Stimulated activated CD4-positive, alpha-beta T cell treated with anti-CD3 and anti-CD28 coated beads, TNF-alpha, amount 100 ng/mL, for 4 hours (primary cell): ENCODE measurements at places on chromosomes 1 and 21.

GRCh38 chr1:117046781-117047180, 13.3 kb upstream of the TTF2 start:
- no peak for DNase-seq

GRCh38 chr1:31398246-31398645, 14.8 kb upstream of the SERINC2 start:
- no peak for DNase-seq

DNA sequence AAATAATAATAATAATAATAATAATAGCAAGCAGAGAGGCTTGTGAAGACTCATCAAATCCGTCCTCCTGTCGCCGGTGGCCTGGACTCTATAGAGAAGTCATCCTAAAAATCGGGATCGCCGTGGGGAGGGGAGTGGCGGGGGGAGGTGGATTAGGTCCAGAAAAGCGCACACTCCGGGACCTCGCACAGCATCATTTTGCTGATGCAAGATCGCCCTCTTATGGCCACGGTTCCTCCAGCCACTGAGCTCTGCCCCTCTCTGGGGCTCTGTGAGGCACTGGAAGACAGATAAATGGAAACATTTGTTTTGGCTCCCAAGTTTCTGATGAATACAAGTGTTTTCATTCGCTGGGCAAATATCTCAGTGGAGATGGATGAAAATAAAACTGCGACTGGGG, 612.0 kb downstream of the MATN1 start:
- no peak for DNase-seq

DNA sequence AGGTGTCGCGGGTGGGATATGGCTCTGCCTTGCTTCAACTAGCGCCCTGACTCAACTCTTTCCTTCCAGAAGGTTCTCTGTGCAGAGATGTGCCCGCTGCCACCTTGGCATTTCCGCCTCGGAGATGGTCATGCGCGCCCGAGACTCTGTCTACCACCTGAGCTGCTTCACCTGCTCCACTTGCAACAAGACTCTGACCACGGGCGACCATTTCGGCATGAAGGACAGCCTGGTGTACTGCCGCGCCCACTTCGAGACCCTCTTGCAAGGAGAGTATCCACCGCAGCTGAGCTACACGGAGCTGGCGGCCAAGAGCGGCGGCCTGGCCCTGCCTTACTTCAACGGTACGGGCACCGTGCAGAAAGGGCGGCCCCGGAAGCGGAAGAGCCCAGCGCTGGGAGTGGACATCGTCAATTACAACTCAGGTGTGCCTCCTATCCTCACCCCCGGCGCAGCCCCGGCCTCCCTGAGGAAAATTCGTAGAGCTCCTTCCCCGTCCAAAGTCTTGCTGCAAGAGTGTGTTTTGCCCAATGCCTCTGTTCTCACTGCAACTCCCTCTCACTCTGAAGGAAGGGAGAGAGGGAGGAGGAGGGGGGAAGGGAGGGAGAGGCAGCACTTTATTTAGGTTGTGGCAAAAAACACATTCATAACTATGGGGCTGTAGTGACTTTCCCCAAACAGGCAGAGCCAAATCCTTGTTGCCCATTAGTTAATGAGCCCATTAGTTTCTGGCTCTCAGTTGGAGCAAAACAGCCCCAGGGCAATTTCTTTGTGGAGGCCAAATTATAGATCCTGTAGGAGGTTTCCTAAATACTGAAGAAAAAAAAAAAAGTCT, 4.3 kb downstream of the LHX9 start:
- DNase-seq: no peak
